AG10803 (cell line): ENCODE measurements at places on chromosomes 11 and 22.

DNA sequence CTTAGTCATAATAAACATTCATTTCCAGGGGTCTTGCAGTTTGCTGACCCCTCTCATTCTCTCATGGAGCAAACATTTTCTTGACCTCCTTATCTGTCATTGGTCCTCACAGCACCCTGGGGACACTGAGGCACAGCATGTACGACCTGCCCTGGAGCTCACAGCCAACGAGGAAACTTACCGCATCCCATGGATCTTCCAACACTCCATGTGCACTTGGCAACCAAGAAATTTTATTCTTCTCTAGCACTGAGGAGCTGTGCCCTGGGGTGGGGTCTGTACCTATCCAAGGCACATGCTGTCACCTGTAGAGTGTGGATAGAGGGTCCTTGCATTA, 69.4 kb upstream of the IGLL5 start:
- DNase-seq, result no peak

DNA sequence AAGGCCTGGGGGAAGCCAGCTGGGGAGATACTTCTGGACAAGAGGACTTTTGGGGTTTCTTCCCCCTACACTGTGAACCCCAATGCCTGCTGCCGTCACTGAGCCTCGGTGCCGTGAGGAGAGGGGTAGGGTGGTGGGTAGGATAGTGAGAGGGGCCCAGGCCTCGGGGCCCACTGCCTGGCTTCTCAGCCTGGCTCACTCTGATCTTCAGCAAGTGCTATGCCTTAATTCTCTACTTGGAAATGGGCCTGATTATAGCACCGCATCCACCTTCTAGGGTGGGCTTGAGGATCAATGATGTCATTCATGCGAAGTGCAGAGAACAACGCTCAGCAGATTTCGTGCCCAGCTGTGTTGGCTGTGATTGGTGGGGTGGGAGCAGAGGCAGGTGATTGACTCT, 76.7 kb upstream of the NECTIN1 start:
- no peak for DNase-seq

DNA sequence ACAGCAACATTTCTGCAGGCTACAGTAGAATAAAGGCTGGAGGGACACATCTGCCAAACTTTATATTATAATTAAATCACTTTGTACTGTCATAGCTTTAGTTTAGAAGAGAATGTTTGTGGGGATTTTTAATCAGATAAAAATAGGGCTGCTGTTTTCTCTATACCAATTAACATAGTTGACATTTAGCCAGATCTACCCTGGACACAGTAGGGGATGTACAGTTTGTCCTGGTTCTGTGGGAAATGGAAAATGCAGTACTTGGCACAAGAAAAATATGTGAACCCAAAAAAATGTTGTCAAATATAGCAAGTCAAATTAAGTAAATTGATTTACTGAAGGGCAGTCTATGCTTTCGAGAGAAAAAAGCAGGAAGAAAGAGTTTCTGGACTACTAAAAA, 20.8 kb upstream of the PICALM start:
- peak; percentile 93 for DNase-seq

DNA sequence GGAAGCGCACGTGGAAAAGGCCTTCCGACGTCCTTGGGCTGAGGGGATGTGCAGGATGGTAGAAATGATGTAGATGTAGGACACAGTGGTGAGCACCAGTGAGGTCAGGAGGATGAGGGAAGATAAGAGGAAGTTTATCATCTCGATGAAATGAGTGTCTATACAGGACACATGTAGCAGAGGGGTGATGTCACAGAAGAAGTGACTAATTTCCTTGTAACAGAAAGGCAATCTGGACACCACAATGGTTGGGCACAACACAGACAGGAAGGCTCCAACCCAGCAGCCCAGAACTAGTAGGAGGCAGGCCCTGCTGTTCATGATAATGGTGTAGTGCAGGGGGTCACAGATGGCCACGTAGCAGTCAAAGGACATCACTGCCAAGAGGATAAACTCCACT, 35.0 kb upstream of the OR6M1 start:
- DNase-seq, result no peak

DNA sequence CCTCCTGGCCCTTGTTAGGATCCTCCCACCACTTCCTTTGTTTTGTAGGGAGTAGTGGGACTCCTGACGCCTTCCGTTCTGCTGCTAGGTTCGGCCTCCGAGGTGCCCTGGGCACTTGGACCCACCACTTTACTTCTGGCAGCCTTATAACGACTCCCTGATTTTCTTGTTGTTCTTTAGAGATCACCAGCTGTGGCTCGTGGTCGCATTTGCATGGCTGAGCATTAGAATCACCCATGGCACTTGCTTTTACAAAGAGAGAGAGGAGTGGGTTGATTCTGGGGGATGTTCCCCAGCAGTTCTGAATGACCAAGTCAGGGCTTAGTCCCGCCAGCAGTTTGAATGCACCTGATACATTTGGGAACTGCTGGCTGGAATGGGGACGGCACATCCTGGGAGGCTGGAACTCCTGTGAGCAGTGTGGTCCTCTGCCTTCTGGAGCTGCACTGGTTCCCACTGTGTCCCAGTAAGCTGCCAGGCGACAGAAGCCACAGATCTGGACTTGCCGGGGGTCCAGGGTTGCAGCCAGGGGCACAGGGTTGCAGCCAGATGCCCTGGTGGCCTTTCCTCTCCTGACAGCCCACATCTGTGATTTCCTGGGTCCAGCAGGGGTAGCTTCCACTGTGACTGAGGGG, 4.1 kb downstream of the TUB start:
- no peak for DNase-seq

- DNase-seq, result peak; percentile 25
Observed at GRCh38 chr11:92841719-92842118, 127.7 kb upstream of the MTNR1B start.

DNA sequence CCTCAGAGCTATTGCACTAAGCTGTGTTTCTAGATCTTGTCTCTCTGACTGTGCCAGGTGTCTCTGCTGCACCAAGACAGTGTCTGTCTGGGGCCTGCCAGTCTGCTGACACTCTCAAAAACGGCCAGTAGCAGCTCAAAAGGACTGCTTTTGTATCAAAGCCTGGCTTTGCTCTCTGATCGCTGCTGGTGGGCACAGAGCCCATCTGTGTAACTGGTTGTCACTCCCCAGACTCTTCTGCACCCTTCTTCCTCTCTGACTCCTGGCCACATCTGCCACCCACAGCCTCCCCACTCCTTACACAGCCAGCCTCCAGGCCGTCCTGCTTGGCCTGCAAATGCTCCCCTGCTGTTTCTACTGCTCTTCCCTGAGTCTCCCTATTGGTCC, 26.5 kb downstream of the MED15 start:
- no peak for DNase-seq
